ENCODE measurements at places on chromosomes 3 and 15. TPM values are rescaled to one million over a fixed set of nuclear protein-coding genes. Genes with fewer than 3 reads are reported as not detected.
A peak's percentile ranks its signal among the peaks of the same experiment; 100 is the strongest.

CLRN1 gene
- total RNA-seq: not detected

NR1I2 gene
- not detected for total RNA-seq

UROC1 gene
- not detected for total RNA-seq

GOLGA6L9 gene
- 9.3 TPM for total RNA-seq

SLC26A6 gene
- 35.1 TPM for total RNA-seq

HGD gene
- not detected for total RNA-seq

CSPG5 gene
- 0.98 TPM for total RNA-seq

GAP43 gene
- 4.9 TPM for total RNA-seq

FSIP1 gene
- 0.98 TPM for total RNA-seq

SCAANT1 gene
- total RNA-seq: not detected

CPNE4 gene
- 3.2 TPM for total RNA-seq

GRCh38 chr3:196096382-196096953, 14.6 kb upstream of the TFRC start:
- DNase-seq: no peak

GRCh38 chr3:100947119-100947518, 46.1 kb downstream of the ABI3BP start:
- DNase-seq: no peak

- DNase-seq: no peak
These were observed 34.3 kb downstream of the CNOT10 start for GRCh38 chr3:32719335-32719734.

DNA sequence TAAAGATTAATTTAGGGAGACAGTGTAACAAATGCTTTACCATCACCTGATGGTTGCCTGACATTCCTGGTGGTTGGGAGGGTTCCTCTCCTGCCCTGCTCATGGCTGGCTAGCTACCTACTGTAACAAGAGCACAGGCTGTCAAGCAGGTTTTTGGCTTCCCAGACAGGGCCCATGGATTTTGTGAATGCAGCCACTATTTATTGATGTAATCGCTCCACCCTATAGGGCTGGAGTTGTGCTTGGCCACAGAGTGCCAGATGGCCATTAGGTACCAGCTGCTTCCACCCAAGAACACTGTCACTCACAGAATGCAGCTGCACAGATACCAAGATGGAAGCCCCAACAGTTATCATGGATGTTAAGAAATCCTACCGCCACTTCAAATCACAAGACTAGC, 31.0 kb upstream of the KLHL25 start:
- DNase-seq: no peak

- no peak for DNase-seq
These were observed 511.4 kb upstream of the MCTP2 start for GRCh38 chr15:93719921-93720351.

- no peak for DNase-seq
These were observed 19.0 kb downstream of the MESD start for GRCh38 chr15:80970658-80971057.

DNA sequence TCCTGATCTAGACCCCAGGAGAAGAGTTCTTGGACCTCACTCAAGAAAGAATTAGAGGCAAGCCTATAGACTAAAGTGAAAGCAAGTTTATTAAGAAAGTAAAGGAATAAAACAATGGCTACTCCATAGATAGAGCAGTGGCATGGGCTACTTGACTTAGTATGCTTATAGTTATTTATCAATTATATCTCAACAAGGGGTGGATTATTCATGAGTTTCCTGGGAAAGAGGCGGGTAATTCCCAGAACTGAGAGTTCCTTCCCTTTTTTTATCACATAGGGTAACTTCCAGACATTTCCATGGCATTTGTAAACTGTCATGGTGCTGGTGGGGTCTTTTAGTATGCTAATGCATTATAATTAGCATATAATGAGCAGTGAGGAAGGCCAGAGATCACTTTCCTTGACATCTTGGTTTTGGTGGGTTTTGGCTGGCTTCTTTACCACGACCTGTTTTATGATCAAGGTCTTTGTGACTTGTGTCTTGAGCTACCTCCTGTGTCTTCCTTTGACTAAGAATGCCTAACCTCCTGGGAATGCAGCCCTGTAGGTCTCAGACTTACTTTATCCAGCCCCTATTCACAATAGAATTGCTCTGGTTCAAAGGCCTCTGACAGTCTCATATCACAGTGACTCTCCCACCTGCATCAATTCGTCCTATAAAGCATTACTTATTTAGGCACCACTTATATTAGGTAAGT, 35.3 kb upstream of the PLSCR2 start:
- no peak for DNase-seq

- DNase-seq: no peak
These were observed 268.2 kb downstream of the LSAMP start for GRCh38 chr3:116176974-116177555.

DNA sequence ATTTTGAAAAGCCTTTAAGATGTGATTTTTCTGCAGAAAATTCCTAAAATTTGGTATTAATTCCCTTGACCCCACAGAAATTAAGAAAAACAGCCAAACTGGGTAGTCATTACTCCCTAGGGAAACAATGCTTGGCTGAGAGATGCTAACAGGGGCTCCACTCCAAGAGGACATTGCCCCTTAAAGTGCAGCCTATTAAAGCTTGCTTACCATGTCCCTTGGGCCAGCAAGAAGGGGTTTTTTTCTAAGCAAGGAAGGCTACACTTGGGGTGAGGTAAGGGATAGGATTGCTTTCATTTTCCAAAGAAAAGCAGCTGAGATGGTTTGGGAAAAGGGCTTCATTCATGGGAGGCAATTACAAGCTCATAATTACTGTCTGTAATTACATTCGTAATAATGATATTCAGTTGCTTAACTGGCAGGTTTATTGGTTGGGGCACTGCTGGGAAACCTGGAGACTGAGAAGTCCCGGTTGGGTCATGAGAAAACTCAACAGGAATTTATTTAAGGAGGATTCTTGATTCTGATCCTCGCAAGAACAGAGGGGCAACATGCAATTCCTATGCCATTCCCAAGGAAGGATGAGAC, 247.5 kb downstream of the NR1D2 start:
- no peak for DNase-seq

DNA sequence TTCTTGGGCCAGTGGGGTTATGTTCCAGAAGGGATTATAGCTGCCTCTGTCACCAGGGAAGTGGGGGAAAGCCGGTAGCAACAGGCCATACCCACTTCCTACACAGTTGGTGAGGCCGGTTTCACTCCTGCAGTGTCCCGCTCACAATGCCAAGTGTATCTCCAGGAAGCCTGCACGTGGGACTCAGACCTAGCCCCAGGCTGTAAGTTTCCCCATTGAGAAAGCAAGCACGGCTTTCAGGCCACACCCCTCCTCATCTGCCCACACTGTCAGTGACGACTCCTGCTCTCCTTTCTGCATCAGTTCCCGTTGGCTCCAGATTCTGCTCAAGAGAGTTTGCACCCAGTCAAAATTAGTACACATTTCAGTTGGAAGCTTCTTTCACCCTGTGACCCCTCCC, 51.6 kb upstream of the CPOX start:
- no peak for DNase-seq

DNA sequence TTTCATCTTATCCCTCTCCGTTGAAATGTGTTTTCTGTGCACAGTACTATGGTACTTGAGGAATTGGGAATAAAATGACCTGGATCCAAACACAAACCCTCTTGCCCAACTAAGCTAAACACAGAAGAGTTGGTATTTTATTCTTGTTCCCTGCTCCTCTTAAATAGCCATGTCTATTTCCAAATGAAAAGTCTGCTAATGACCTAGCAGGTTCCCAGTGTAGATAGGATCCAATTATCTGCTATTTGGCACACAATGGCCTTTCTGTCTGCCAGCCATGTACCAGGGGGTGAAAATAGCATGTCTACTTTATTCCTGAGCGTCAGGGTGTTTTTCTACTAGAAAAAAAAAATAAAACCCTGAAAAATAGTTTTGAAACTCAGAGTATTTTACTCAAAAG, 657.0 kb upstream of the NAALADL2 start:
- DNase-seq: no peak

- no peak for DNase-seq
These were observed 100.7 kb downstream of the ZIC4 start for GRCh38 chr3:147305533-147306250.

DNA sequence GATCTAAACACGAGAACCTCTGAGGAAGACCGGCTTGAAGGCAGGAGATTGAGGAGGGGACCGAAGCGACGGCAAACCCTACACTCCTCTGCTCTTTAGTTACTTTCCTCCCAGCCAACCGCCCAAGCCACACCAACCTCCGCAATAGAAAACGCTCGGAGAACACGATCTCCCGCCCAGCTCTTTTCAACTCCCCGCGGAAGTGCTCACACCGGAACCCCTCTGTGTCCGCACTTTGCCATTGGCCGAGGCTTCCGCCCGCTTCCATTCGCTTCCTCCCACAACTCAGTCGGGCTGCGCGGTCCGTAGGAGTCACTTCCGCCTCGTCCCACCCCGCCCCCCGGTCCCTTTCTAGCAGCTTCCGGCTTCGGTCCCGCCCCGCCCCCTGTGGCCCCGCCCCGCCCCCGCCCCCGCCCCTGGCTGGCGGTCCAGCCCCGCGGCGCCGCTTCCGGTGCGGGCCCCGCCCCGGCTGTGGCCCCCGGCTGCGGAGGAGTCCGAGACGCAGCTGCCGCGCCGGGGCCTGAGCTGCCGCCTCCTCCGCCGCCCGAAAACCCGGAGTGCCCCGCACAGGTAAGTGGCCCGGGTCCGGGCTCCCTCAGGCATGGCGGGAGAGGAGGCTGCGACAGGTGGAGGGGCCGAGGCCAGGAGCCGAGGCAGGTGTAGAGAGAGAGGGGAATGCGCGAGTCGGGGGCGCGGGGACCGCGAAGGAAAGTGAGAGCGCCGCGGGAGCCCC, at the start of gene ARID3B:
TSS of gene ARID3B (plus strand) at position 460 of the 733 bp plus-strand sequence. CDS start 2,717 bp downstream, outside the sequence.
- DNase-seq: peak; percentile 98

GRCh38 chr15:58448331-58448730, 16.5 kb downstream of the LIPC start:
- DNase-seq: no peak

GRCh38 chr3:13501958-13502790, 22.1 kb downstream of the HDAC11 start:
- no peak for DNase-seq

- no peak for DNase-seq
These were observed 105.4 kb downstream of the LINGO1 start for GRCh38 chr15:77527164-77527778.

Data from vagina (tissue), 2 donors.